ENCODE measurements at places on chromosomes 11 and 22. TPM values are rescaled to one million over a fixed set of nuclear protein-coding genes. Genes with fewer than 3 reads are reported as not detected.

GRCh38 chr22:41405588-41405987 is 23.8 kb downstream of the TEF start:
- no peak for DNase-seq

- DNase-seq = no peak
These were observed 104.7 kb downstream of the KCNQ1 start for GRCh38 chr11:2549491-2549875.

DNA sequence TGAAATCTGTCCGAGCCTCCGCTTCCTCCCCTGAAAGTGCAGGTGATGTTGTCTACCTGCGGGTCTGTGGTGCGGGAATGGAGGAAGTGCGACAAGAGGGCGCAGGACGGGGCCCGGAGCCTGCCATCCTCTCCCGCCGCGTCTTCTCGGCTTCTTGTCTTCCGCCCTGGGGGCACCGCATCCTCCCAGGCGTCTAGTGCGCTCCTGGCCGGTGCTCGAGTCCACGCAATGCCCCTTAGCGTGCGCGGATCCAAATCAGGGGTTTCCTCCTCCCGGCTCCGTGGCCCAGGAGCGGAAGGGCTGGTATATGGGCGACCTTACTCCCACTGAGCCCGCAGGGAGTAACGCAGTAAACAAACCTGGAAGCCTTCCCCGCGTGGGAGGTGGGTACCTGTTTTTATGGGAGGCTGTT is 405 bp downstream of the SFI1 start:
- no peak for DNase-seq

GRCh38 chr11:8043756-8044155 is 37.3 kb upstream of the TUB start:
- no peak for DNase-seq

DNA sequence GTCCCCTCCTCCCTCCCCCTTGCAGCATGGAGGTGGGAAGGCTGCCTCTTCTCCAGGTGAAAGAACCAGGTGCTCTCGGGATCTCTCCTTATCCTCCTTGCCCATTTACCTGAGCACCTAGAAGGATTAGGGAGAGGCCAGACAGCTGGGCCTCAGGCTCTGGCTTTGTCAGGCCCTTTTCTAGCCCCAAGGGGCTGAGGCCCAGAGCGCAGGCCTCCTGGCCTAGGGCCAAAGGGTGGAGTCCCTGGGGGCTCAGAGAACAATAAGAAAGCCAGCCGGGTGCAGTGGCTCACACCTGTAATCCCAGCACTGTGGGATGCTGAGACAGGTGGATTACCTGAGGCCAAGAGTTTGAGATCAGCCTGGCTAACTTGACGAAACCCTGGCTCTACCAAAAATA is 5.4 kb upstream of the TTLL1 start:
- no peak for DNase-seq

- DNase-seq = no peak
These were observed 8.7 kb downstream of the OR52A5 start for GRCh38 chr11:5129457-5129877.

GRCh38 chr11:2991452-2992233 is 486 bp downstream of the NAP1L4 start:
- no peak for DNase-seq

GRCh38 chr11:69707176-69707575 is 3.4 kb upstream of the FGF19 start:
- DNase-seq = no peak

DNA sequence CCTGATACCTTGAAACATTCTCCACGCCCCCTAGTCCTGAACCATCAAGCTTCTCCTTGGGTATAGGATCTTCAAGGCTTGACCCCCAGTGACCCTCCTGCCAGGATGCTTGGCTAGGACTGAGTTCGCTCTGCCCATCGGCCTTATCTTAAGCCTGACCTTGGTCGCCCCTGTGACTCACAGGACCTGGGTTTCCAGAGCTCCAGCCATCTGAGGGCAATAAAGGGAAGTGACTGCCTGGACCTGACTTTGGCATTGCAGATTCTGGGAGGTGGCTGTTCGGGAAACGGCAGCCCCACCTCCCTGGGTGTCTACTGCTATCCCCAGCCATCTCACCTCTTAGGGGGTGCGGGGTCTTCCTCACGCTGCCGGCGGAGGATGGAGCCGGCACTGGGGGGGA is 15.4 kb downstream of the CARD10 start:
- no peak for DNase-seq

DNA sequence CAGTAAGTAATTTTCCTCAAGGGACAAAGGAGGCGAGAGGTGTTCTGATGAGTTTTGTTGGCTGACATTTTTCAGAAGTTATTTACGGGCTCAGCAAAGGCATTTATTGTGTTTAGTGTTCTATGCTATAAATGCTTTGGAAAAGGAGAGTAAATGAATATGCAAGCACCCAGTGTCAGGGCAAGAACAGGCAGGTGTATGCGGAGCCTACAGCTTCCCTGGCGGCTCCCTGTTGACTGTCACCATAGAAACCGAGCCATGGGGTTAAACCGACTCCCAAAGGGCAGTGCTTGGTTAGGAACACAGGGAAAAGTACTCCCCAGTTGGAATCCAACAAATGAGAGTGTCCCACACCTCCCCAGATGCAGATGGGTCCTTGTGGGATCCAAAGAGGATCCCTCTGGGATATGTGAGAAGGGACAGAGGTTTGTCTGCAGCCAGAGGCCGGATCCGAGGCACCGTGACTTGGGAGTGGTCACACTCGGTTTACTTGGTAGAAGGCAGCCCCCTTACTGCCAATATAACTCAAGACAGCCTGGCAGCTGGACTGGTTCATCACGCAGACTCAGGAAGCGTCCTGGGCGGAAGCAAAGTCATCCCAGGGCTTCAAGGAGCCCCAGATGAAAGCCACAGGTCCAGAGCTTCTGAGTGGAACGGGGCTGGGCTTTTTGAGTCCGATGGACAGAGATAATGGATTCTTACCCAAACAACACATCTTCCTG is 329.7 kb downstream of the CTTN start:
- DNase-seq = no peak

GRCh38 chr11:63667995-63668795 is 3.0 kb downstream of the ATL3 start:
- DNase-seq = no peak

DNA sequence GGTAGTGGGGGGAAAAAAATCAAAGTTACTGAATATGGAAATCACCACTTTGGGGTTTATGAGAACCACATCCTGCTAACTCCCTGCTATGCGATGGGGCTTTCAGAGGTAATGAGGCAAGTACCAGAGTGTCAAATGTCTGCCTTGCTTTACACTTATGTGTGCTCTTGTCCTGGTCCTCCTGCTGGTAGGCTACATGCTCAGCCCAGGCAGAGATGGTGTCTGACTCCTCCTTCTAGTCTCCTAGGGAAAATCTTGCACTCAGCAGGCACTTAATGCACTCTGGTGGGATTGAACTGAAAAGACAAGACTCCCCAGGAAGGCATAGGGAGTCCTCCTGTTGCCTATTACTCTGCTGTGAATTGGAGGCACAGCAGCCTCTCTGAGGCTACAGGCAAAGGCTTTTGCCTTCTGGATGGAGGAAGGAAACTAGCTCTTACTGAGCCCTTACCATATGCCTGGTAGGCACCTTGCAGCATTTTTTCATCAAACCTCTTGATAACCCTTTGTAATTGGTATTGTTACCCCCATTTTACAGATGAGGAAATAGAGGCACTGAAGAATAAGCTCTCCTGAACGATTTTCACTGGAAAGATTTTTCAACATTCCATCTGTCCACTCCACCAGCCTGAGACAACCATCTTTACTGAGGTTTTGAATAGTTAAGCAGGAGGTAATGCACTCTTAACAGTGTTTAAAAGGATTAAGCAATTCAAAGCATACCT is 132.1 kb upstream of the PAX6 start:
- DNase-seq = no peak

DNA sequence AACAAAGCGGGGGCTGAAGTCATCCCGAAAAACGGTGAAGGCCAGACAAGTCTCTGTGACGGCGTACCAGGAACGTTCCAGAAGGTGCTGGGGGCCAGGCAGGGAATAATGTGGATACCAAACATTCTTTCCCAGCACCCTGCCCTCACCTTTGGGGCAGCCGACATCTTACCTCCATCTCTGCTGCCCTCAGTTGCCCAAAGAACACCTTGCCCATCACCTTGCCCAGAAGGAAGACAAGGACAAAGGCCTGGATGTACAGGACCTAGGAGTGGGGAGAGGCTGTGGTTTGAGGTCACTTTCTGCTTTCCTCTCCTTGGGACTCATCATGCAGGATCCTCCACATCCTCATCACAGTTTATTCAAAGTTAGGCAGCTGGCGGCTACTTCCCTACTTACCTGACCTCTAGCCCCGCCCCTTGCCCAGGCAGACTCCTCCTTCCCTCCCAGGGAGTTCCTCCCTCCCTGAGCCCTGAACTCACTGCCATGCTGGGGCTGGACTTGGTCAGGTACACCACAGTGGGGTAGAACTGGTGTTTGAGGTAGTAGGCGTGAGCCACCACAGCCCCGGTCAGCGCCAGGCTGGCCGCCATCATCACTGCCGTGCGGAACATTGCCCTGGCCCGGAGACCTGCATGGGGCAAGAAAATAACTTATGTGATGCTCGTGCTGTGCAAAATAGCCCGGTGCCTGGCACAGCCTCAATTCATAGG is 1.2 kb downstream of the SYVN1 start:
- no peak for DNase-seq

DNA sequence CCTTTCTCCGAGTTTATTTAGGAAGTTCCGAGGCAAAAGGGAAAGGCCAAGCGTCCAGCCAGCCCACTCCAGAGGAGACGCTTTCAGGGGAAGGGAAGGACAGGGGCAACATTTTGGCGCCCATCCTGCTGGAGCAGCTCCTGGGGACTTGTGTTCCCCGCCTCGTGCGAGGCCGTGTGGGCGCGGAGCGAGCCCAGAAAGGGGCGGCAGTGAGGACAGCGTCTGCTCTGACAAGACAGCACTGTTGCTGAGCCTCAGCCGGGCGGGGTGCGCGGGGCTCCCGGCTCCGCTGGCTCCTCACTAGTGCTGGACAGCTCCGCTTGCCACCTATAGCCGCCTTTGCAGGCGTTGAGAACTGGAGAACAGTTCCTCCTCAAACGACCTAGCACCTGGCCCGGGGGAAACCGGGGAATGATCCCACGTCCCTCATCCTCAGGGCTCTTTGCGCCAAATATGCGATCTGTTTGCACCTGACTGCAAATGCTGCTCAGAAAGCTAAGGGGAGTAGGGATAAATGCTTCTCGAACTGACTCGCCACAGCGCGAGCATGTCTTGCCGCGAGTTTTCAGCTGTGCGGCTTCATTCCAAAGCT is 722 bp upstream of the GUCY1A2 start:
- peak; percentile 72 for DNase-seq

- DNase-seq = no peak
These were observed 90.8 kb upstream of the SHANK2 start for GRCh38 chr11:71342951-71343827.

DNA sequence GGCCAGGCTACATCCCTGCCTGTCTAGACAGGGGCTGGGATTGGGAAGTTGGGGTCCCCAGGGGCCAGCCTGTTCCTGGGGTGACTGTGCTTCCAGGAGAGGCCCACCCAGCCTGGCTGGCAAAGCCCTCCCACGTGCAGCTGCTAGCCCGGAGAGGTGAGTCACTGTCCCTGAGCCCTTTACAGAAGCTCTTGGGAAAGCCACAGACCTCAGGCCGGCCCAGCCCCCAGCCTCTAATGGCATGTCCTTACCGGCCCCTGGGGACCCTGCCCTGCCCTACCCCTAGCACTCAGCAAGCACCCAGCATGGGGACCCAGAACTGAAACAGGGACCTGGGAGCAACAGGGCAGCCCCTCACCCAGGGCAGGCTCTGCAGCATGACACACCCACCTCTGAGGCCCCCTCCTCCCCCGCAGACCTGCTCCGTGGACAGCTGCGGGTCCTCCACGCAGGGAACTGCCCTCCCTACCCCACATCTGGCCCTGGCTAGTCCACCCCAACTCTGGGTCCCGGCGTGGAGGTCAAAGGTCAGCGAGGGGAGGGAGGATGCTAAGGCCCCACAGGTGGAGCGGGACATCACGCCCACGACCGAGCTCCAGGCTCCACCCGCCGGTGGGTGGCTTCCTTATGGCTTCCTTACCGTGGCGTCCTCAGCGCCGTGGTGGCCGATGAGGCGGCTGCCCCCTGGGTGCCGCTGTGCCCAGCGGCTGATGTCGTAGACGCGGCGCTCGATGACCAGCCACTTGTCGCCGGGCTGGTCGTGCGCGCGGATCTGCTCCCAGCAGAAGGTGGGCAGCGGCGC is 615 bp downstream of the FADS3 start:
- DNase-seq = peak; percentile 68

CRYBB2 gene
- 0.47 TPM for total RNA-seq

NAP1L4 gene
- total RNA-seq = 189 TPM
